ENCODE measurements at places on chromosomes 4 and X.

GRCh38 chrX:102712981-102713625 is 855 bp downstream of the GPRASP2 start:
- DNase-seq, result peak; percentile 33

DNA sequence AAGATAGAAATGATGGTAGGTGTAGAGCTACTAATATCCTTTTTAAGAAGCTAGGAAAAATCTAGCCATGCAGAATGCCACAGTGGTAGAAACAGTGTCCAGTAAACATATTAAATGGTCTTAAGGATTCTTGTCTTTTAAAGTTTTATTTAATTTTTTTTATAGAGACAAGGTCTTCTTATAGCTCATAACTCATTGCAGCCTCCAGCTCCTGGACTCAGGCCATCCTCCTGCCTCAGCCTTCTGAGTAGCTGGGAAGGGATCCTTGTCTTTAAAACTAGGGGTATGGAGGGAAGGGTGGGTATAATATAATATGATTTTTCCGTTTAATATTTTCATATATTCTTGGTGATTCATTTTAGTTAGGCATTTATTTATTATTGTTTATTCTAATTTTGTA is 3.8 kb downstream of the TMEM165 start:
- DNase-seq, result no peak

DNA sequence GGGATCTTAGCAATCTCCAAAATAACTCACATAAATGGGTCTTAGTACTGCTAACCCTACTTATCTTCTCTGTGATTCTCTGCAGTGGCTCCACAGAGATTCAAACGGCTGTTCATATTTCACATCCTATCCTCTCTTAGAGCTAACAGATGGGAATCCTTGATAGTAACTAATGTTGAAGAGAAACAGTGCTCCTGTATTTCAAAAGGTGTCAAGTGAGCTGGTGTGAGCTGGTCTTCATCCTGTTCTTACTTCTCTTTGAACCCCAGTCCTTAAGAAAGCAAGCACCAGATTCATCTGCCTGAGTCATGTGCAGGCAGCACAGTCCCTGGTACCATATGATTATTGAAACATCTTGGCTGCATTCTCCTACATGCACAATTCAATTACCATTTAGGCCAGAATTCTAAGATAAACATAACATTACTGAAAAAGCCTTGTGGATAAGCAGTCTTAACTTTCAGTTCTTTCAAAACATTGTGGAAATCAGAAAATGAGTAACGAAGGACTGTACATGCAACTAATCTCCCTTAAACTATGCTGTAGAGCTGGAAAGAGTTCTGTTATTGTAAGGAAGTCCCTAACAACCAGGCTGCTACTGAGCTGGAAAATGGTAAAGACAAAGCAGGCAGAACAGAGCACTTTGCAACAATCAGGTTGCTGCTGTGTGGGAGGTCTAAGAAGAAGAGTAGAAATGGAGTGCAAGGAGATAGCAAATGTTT is 153.1 kb downstream of the NPNT start:
- DNase-seq, result no peak

GRCh38 chr4:75036046-75036830 is 103.3 kb downstream of the PARM1 start:
- DNase-seq, result no peak

DNA sequence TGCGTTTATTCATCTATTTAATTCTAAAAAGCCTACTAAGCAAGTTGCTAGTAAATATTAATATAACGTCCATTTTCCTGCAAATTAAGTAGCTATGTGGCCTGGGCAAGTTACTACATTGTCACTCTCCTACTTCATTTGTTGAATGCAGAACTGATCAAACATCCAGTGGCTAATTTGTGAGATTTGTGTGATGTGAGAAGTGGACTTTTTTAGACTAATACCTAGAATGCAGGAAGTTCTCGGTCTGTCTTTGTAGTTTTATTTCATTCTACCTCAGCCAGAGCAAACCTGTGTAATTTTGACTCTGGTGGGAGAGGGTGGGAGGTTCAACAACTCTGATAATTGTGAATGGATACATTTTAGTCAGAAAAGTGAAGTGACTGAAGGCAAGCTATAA is 840 bp downstream of the GUF1 start:
- DNase-seq, result no peak

- DNase-seq, result no peak
These were observed 69.6 kb upstream of the NDP start for GRCh38 chrX:44042751-44043150.

- DNase-seq, result no peak
These were observed 53.2 kb upstream of the TNIP3 start for GRCh38 chr4:121217351-121217750.

GRCh38 chrX:46754586-46755061 is 4.3 kb downstream of the SLC9A7 start:
- peak; percentile 16 for DNase-seq

- DNase-seq, result no peak
These were observed 1105.1 kb downstream of the STPG2 start for GRCh38 chr4:97038146-97038516.

DNA sequence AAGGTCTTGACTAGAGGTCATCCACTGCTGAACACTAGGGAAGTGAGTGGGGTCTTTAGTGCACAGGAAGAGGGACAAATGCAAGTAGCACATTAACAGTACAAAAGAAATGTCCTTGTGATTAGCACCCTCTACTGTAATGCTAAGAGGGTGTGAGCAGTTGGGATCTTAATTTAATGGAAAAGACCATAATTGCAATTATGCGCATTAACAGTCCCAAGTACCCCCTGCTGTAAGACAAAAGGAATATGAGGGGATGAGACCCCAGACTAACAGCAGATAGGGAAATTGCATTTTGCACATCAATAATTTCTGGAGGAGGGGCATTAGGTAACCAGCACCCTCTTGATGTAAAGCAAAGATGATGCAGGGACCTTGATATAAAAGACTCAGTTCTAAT is 285.0 kb downstream of the CHIC1 start:
- no peak for DNase-seq

- DNase-seq, result no peak
These were observed 475.6 kb downstream of the PCDH10 start for GRCh38 chr4:133624744-133625143.

DNA sequence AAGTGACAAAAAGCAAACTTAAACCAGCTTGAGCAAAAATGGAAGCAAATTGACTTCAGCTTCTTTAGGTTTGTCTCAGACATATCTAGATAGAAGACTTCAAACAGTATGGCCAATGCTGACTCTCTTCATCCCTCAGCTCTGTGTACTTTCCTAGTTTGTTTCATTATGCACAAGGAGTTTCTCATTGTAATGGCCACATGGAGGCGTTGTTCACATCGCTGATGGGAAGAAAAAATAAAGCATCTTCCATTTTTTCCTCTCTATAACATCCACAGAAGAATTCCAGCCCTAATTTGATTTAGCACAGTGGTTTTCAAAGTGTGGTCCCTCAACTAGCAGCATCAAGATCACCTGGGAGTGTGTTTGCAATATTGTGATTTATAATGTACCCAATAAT is 397.5 kb upstream of the PRKX start:
- no peak for DNase-seq

DNA sequence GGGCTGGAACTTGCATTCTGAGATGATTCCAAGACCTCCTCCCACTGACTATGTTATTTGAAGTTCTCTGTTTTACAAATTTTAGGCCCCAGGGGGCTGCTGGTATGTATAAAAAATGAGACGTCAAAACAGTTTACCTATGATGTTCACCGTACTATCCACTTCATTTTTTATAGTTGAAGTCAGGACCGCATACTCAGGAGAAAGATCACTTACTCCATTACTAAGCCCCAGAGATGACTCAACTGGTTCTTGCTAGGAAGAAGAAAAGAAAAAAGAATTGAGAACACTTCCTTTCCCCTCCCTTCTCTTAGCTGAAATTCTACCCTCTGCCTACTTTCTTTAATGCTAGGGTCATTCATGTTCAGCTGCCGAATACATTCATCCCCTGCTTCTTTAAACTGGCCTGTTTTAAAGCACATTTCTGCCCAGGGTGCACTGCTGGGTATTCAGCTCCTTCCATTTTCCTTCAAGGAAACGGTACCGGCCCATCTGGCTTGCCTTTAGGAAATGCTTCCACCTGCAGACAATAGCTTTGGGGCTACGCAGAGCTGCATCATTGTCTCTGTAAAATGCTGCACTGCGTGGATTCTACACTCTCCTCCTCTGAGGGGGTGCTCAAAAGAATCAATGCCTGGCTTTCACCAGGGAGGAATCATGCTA is 66.2 kb downstream of the IRF2 start:
- no peak for DNase-seq

- DNase-seq, result no peak
These were observed 92.1 kb upstream of the ANKRD50 start for GRCh38 chr4:124804584-124804983.

- DNase-seq, result no peak
These were observed 91.5 kb upstream of the ZNF827 start for GRCh38 chr4:146029939-146030710.

DNA sequence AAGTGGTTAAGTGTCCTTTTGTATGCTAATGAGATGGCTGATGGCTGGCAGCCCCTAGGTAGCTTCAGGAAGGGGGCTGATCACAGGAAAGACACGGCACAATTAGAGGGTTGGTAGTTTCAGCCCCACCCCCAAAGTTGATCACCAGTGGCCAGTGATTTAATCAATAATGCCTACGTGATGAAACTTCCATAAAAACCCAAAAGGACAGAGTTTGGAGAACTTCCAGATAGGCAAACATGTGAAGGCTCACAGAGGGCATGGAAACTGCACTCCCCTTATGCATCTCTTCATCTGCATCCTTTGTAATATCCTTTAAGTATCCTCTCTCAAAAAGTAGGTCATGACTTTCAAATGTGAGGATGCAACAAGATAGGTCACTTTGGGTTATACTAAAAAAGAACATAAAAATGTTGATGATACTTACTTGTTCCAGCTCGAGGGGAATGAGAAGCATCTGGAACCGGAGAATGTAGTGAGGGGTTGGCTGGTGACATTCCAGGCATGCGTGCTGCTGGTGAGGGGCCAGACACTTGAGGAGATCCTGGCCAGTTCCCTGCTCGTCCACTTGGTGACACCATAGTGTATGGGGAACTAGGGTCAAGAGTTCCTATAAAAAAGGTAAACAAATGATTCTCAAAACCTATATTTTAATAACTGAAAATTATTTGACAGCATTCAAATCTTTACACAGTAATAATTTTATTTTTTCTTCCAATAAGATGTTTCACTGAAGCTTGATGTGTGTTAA is 16.7 kb upstream of the CXorf38 start:
- DNase-seq, result no peak

DNA sequence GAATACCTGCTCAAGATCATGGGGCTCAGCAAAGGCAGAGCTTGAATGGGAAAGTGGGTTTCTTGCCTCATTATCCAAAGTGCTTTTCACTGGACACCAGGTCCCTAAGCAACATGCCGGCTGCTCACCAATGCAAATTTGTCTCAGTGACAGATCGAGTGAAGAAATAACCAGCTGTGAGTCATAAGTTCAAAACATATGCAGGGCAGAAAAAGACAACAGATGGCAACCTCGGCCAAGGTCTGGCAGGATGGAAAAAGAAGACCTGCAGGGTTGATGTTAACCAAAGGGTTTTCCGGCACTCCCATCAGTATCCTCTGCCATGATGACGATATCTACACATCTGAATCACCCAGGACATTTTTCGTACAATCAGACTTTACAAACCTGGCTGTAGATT is 124.1 kb downstream of the AFAP1 start:
- DNase-seq, result no peak
